Stimulated activated CD8-positive, alpha-beta memory T cell treated with anti-CD3 and anti-CD28 coated beads, Interleukin-7, amount 100 ng/mL, for 4 hours (primary cell): ENCODE measurements at places on chromosomes 7 and 10.

- DNase-seq, result peak; percentile 29
These were observed 804 bp downstream of the FRAT1 start for GRCh38 chr10:97319671-97320479.

GRCh38 chr10:86391986-86392722 is 25.6 kb upstream of the GRID1 start:
- DNase-seq, result no peak

GRCh38 chr7:37018954-37019353 is 294.7 kb upstream of the AOAH start:
- DNase-seq, result no peak

DNA sequence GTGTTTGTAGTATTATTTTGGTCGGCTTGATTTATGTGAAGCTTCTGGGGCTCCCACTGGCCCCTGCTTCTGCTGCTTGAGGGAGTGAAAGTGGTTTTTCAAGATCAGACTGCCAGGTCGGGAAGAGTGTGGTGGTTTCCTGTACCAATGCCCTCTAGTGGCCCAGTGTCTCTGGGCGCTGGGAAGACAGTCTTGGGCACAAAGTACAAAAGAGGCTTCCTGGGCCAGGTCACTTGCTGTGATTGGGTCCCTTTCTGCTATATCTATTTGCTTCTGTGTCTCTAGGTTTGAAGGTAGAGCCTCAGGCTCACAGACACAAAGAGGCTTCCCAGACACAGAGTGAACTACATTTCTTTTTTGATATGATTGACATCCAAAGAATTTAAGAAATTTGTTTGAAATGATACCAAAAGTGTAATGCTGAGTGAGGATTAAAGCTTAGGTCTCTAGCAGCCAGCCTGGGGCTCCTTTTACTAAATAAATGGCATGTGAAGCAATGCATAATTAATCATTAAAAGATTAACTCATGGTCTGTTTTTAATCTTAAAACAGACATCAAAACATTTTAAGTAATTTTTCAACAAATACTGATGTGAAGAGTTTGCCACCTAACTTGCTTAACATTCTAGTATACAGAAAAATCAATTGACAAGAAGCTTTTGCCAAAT is 36.3 kb downstream of the ABCB1 start:
- no peak for DNase-seq

GRCh38 chr10:84549368-84550165 is 221.2 kb downstream of the CCSER2 start:
- no peak for DNase-seq

DNA sequence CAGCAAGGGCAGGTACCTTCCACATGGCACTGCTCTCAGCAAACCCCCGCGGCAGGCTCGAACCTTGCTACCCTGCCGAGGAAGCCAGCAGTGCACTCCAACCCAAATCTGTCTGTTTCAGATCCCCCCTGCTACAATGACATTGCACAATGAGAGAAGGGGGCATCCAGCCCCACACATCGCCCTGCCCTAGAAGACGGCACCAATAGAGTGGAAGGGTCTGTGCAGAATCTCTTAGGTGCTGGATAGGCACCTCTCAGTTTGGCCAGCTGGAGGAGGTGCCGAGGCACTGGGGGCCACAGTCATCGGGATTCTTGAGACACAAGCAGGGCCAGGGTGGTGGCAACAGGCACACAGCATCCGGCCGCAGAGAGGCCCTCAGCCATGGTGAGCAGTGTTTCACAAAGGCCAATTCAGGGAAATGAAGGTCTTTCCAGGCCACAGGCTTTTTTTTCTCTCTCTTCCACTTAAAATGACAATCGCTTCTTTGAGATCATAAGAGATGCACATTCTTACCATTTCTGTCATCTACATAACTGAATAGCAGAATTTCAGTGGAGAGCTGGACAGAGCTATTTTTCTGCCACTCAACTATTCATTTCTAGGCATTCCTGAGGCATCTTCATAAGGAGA is 281.3 kb downstream of the TNS3 start:
- DNase-seq, result no peak
